Endothelial cell of umbilical vein (primary cell): ENCODE measurements at places on chromosomes 3 and 15.

DNA sequence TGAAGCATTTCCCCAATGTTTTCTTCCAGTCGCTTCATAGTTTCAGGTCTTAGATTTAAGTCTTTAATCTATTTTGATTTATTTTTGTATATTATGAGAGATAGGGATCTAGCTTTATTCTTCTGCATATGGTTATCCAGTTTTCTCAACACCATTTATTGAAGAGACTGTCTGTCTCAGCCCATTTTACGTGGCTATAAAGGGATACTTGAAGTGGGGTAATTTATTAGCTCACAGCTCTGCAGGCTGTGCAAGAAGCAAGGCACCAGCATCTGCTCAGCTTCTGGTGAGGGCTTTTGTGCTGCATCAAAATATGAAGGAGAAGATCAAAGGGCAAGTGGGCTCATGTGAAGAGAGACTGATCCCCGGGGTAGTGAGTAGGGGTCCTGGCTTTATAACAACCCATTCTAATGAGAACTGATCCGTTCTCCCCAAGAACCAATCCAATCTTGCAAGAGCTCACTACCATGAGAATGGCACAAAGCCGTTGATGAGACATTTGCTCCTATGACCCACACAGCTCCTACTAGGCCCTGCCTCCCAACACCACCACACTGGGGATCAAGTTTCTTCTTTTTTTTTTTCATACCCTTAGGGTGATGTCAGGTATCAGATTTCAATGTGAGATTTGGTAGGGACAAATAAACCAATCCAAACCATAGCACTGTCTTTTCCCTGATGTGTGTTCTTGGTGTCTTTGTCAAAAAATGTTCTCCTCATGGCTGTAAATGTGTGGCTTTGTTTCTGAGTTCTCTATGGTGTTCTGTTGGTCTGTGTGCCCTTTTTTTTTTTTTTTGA is 63.2 kb downstream of the IQGAP1 start:
- no peak for DNase-seq

GRCh38 chr15:62929000-62929357 is 113.6 kb upstream of the TPM1 start:
- peak; percentile 64 for DNase-seq

- DNase-seq = no peak
These were observed 5.7 kb upstream of the CAV3 start for GRCh38 chr3:8727605-8728512.

- no peak for DNase-seq
These were observed 277.0 kb upstream of the PLSCR5 start for GRCh38 chr3:146881966-146882760.

DNA sequence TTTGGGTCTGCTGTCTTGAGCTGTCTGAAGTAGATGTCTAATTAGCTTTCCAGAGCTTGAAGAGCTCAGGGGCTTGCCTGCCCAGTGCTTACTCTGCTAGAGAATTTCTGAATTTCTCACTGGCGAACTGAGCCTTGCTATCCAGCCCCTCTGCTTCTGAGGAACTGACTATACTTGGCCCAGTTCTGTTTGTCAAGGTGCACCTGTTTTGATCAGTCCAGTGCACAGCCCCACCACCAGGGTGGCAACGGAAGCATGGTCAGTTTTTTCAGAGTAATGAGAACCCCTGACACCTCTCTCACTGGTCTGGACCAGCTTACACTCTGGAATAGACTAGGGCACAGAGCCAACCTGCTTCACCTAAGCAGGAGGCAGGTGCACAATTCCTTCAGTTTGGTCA is 25.2 kb downstream of the ITGB5 start:
- no peak for DNase-seq

- DNase-seq = no peak
These were observed 469 bp downstream of the ZNF770 start for GRCh38 chr15:34987609-34988026.
